Foreskin keratinocyte (primary cell): ENCODE measurements at places on chromosomes 13 and 19. TPM values are rescaled to one million over a fixed set of nuclear protein-coding genes. Genes with fewer than 3 reads are reported as not detected.

Gene PRRG2
- total RNA-seq = 5.9 and 6.6 TPM in 2 replicates

Gene ACP7
- total RNA-seq = 0.92 and 1.5 TPM in 2 replicates

Gene DACH1
- total RNA-seq = not detected in 2 replicates

Gene PCDH8
- total RNA-seq = not detected in 2 replicates

Gene NLRP13
- total RNA-seq = not detected in 2 replicates

Gene ZNF546
- total RNA-seq = 1.0 and 1.3 TPM in 2 replicates

Gene GPR183
- total RNA-seq = not detected in 2 replicates

Gene CEACAM1
- 3.0 and 3.7 TPM in 2 replicates for total RNA-seq

Gene ZNF442
- 0.78 and 0.99 TPM in 2 replicates for total RNA-seq

Gene KRTDAP
- 9.0 and 12.6 TPM in 2 replicates for total RNA-seq

Gene PTGIR
- total RNA-seq = not detected in 2 replicates

Gene DIRAS1
- total RNA-seq = 0.11 and 0.24 TPM in 2 replicates

Gene SPIB
- not detected in 2 replicates for total RNA-seq

Gene TBC1D17
- 12.4 and 14.7 TPM in 2 replicates for total RNA-seq

Gene USHBP1
- total RNA-seq = not detected in 2 replicates

Gene GNA15
- total RNA-seq = 114 and 130 TPM in 2 replicates

Gene POSTN
- total RNA-seq = 1.8 and 12.7 TPM in 2 replicates

Gene KCNK6
- total RNA-seq = 19.5 and 22.6 TPM in 2 replicates

Gene FUT2
- total RNA-seq = 3.6 and 3.7 TPM in 2 replicates

Gene KIR2DL3
- not detected in 2 replicates for total RNA-seq

Gene NLRP9
- total RNA-seq = not detected in 2 replicates

Gene IGFL2
- total RNA-seq = 0.39 and 0.65 TPM in 2 replicates

Gene SELENOV
- not detected in 2 replicates for total RNA-seq

Gene LATS2
- 12.0 and 12.6 TPM in 2 replicates for total RNA-seq

Gene RFPL4A
- total RNA-seq = not detected in 2 replicates

Gene GSX1
- not detected in 2 replicates for total RNA-seq

Gene SYCN
- total RNA-seq = not detected in 2 replicates

Gene ZNF836
- 6.7 and 9.0 TPM in 2 replicates for total RNA-seq

Gene DMPK
- total RNA-seq = 7.4 and 8.4 TPM in 2 replicates

Gene SLC1A6
- total RNA-seq = not detected in 2 replicates

Gene MYCBP2
- total RNA-seq = 65.2 and 65.7 TPM in 2 replicates
